Tibial artery (tissue), 4 donors: ENCODE measurements at places on chromosomes 4 and X.
A peak's percentile ranks its signal among the peaks of the same experiment; 100 is the strongest.

DNA sequence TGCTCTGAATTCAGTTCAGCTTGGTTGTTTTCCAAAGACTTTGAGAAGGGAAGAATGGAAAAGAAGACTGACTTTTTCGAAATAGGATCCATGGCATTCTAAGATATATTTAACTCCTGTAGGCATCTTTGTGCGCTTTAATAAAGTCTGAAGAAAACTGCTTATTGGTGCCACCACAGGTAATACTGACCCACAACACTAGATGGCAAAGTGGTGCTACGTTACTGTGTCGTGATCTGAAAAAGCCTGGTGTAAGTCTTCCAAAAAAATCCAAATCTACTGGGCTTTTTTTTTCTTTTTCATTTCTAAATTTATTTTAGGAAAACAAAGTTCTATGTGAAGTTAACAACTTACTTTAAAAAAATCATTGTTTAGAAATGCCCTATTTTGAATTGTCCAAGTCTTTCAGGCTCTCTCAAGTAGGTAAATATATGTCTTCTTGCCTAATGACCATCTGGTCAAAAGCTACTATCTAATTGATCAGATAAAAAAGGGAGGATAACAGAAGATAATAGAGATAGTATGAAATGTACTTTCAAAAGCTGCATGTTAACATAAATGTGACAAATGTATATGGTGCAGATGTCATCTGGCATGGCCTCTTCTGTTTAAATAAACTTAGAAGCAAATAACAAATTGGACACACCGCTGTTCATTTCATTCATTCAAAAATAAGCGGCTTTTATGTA, 47.0 kb upstream of the MID1IP1 start:
- peak; percentile 23 for DNase-seq

GRCh38 chr4:5785806-5786680, 75.0 kb downstream of the EVC start:
- peak; percentile 20 for DNase-seq

DNA sequence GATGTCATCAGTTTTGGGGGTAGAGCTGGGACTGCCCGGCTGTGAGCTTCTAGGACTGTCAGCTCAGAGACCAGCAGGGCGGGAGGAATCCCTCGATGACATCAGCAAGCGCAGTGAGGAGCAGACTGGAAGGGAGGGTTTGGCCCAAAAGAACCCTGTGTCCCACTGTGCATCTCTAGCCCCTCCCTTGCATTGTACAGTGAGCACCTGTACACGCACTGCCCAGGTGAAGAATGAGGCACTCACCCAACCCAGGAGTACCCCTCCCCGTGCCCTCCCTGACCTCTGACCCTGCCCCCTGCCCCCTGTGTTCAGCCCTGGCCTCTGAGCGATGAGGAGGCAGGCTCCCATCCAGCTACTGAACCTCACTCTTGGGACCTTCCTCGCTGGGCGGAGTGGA, 92.9 kb downstream of the HMX1 start:
- no peak for DNase-seq

GRCh38 chrX:143854006-143854405, 29.9 kb upstream of the UBE2NL start:
- DNase-seq: no peak

DNA sequence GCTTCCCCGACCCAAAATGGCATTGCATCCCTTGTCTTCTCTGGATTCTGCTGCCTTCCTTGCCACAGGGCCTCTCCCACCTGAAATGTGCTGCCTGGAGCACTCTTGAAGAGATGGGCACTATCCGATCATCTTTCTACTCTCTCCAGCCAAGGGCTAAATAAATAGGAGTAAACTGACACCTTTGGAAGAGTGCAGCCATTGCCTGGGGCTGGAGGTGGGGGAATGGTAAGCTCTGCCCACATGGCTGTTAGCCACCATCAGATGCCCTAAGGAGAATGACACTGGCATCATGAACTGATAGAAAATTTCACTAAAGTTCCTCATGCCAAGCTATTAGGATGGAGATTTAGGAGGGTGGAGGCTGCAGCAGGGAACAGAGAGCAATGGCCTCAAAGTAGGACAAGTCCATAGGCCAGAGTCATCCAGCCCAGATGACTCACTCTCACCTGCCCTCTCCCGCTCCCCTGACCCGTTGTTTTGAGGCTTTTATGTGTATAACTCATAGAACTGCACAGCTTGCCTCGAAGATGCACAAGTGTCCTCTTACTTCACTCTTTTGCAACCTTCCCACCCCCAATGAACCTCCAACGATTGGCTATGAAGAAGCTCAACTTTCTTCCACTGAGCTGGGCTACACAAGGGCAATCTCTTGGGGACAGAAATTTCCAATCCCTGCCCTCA, 822 bp upstream of the PFKFB1 start:
- DNase-seq: no peak

DNA sequence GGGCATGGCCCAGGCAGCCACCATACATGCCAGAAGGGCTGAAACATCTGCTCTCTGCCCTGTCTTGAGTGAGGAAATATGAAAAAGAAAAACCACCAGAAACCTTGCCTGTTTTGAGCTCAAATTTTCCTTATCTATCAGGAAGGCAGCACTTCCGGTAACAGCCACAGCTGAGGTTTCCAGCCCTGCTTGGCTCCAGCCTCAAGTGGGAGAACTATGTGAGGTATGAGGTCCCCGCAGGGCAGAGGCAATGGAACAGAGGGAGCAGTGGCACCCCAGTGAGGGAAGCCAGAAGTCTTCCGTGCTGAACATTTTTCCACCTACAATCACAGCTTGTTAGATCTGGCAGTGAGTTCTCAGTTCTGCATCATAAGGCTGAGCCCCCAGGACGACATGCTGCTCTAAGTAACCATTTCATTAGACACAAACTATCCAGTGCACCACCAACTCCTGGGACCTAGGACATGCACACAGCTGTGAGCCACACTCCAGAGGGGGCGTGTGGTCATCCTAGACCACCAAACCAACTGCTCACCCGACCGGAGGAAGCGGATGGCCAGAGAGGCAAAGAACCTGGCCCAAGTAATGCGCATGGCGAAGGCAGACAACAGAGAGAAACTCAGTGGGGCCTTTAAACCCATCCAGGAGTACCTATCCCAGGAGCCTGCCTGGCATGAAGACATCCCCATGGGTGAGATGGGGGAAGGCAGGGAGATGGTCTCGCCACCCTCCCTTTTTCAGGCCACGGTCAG, 22.6 kb downstream of the WDR1 start:
- DNase-seq: no peak

DNA sequence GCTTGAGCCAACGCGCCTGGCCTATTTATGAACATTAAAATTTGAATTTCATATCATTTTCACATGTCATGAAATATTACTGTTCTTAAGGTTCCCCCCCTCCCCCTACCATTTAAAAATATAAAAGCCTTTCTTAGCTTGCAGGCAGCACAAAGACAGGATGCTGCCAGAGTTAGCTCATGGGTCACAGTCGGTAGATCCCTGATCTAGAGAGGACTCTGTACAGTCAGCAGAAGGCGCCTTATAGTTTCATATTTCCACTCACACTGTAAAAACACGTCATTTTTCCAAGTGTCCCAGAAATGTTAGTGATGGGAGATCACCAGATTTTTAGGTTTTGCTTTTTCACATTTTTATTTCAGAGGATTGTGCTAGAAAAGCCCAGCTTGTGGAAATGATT, 12.2 kb downstream of the NOCT start:
- no peak for DNase-seq

DNA sequence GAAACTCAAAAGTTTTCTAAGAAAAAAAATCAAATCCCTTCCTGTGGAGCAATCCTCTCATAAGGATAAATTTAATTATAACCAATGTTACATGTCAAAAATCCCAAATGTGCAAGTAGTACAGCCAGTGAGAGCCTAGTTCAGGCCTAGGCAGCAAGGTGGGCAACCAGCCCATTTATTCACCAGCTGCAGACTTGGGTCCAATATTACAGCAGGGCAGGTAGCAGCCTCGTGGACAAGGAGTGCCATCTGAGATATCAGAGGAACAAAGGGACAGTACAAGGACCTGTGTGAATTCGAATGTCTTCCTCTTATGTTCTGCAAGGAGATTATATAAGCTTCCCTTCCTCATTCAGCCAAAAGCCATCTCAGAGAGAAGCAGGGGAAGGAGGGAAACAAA, 6.6 kb downstream of the HELQ start:
- DNase-seq: no peak

- DNase-seq: no peak
Measured at GRCh38 chr4:189311251-189311650, 629.4 kb upstream of the FRG1 start.

DNA sequence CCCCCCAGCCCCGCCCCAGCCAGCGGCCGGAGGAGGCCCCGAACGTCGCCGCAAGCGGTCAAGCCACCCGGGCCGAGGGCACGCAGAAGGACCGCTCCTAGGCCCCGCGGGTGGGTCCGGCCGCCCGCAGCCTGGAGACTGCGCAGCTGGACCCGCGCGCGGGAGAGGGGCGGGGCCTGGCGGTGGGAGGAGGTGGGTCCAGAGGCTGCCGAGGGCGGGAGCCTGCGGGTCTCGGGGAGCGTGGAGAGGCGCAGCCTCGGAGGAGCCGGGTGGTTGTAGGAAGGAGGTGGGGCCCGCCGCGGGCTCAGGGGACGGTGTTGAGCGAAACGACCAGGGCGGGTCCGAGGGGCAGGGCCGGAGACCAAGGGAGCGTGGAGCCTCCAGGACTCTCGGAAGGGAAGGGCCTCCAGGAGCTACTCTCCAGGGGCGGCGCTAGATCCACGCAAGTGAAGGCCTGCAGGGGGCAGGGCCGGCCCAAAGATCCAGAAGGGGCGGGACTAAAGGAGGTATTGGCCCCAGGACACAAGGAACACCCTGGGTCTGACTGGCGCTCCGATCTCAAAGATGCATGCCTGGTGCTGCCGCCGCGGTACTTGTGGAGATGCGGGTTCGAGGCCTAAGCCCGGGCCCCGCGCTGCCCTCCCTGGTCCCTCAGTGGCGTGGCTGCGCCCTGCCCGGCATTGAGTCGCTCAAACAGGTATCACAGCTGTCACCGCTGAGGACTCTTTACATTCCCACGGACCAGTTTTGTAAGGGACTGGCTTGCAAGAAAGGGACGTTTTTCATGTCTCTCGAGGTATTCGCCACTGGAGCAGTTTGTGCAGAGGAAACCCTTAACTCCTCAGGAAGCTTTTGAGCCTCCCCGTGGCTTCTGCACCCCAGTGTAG, 5.9 kb downstream of the TIMM17B start:
- peak; percentile 87 for DNase-seq

- no peak for DNase-seq
Measured at GRCh38 chr4:150355858-150356455, 226.0 kb upstream of the MAB21L2 start.

DNA sequence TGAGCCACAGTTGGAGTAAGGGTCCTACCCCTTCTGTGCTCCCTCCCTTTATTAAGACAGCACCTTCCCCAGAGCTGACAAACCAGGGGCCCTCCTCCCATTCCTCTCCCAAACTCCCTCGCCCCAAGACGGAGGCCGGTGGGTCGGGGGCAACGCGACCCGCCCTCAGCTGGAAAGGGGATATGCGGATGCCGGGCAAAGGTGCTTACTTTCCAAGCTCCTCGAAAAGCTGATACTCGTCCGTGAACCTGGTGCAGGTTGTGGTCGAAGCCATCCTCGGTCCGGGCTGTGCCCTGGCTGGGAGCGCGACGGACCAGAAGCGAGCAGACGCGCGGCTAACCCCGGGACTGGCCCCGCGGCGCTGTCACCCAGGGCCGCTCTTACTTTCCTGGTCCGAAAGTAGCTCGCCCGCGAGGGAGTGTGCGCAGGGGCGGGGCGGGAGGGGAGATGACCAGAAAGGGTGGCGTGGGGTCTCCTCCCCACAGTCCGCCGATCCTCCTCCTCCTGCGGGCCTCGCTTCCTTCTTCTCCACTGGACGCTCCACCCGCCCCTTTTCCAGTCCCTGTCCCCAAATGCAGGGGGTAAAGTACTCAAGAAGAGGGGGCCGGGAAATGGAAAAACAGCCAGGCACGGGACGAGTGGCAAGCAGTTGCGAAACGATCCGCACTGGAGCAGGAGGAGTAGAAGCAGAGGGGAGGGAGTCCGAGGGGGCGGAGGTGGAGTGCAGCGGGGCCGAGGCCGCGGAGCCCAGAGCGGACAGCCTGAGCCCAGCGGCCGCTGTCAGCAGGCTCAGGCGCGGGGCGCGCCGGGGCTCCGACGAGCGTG, 531 bp downstream of the CAMK2D start:
- DNase-seq: peak; percentile 84

- no peak for DNase-seq
Measured at GRCh38 chr4:152588869-152589268, 53.0 kb upstream of the FBXW7 start.

- no peak for DNase-seq
Measured at GRCh38 chr4:152010710-152011079, 249.9 kb upstream of the GATB start.

DNA sequence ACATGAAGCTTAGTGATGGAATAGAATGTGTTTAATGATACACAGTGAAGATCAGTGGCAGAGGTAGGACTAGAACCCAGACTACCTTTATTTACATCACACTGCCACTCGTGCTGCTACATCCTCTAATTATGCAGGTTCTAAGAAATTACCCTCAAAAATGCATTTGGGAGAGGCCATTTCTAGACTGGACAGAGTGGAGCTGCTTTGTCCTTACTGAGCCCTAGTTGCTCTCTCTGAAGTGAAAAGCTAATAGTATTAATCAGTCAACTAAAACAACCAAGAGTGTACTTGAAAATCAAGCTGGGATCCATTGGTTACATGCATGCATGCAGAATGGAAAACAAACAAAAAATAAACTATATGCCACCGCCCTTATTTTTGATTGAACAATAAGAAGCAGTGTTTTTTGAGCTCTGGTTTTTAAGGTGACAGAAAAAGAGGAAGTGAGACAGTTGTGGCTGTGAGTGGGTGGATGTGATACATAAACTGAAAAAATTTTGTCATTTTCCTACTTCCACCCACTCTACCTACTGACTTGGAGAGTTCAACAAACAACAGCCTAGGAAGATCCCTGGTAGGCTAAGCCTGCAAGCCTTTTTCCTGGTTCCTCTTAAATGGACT, 6.8 kb upstream of the VSIG4 start:
- DNase-seq: no peak

DNA sequence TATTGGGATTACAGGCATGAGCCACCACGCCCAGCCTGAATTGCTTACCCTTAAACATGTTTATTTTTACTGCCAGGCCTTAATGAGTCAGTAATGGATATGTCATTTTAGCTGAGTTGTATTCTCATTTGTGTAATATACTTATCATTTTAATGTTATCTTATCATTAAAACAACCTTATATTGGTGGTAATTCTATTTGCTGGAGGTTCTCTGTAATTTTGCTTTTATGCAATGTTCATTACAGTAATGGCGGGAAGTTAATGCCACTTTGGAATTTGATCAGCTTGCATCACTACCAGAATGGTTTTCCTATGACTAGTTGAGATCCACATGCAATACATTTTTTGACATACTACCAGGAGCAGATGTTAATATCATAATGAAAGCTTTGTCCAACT, 6.3 kb upstream of the PGAM4 start:
- no peak for DNase-seq

GRCh38 chrX:45711231-45711630, 510.6 kb upstream of the DIPK2B start:
- DNase-seq: no peak

DNA sequence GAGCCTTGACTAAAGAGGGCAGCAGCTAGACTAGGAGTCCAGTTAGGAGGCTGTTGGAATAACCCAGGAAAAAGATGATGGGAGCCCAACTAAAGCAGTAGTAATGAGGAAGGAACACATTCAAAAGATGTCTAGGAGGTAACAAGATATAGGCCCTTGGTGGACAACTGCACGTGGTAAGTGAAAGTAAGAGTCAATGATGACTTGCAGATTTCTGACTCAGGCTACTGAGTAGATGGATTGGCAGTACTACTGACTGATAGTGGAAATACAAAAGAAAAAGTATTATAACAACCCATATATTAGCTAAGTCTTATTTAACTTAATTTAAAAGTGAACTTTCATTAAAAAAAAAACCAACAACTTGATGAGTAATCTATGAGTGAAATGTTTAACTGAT, 74.0 kb downstream of the PAK3 start:
- DNase-seq: no peak
